ENCODE measurements at places on chromosomes 12 and 14.

DNA sequence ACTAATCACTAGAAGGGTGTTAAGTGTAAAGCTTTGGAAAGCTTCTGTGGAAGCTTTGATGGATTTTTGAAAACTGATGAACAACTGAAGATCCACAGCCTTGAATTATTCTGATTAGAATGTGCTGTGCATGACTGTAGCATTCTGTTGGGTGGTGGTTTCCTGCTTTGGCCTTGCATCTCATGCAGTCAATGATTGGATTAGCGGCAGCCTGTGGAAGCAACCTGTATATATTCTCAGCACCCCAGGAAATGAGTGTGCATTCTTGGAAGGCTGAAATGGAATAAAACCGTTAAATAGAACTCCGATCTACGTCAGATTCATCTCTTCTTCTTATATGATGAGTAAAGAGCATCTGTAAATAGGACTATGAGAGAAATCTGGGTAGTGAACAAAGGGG, 120.2 kb downstream of the SLC16A7 start:
- DNase-seq: no peak

GRCh38 chr12:46224386-46224785, 44.5 kb downstream of the SLC38A1 start:
- no peak for DNase-seq

GRCh38 chr12:6861391-6861790, 5.9 kb upstream of the TPI1 start:
- DNase-seq: no peak

DNA sequence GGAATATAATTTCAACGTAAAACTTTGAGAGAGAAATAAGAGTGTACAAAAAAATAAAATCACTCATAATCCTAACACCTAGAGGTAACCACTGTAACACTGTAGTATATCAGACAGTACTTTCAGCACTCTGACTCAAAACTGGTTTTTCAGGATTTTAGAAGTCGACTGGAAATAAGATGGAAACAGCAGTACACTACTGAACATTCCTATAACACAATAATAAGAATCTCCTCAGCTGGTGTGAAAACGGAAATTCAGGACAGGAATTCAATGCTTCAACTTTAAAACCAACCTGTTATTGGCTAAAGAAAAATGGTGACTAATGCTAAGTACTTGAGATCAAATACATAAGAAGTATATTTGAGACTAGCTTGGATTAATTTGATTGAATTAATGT, 12.3 kb upstream of the PITPNM2 start:
- no peak for DNase-seq

GRCh38 chr12:9027161-9028059, 38.1 kb downstream of the KLRG1 start:
- DNase-seq: no peak

Data from HS-27A (cell line).